Astrocyte of the spinal cord (primary cell): ENCODE measurements at places on chromosomes 6 and 20.

- DNase-seq: no peak
These were observed 4.9 kb downstream of the MTCL3 start for GRCh38 chr6:127514179-127514772.

DNA sequence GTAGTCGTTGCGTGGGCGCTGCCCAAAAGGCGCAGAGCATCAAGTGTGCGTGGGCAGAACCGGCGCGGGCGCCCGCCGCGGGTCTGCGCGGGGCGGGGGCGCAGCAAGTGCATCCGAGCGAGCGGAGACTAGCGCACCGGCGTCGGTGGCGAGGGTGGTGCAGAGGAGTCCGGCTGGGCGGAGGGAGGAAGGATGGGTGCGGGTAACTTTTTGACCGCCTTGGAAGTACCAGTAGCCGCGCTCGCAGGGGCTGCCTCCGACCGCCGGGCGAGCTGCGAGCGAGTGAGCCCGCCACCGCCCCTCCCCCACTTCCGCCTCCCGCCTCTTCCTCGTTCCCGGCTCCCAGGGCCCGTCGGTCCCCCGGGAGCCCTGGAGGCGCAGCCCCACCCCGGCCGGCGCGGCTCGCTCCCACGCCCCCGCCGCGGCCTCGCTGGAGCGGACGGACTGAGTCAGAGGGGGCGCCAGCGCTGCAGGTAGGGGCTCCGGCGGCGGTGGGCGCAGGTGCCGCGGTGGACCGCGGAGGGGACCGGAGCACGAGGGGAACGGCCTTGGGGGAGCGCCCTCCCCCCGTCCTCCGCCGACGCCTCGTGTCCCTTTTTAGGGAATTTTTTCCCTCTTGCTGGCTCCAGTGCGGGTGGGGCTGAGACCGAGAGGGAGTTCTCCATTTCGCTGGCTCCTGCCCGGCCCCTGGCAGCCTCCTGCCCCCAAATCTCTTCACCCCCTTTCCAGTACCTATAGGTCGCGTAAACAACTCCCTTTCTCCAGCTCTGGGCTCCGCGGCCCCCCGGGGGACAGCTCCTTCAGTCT lies 1.6 kb upstream of the DBNDD2 start:
- DNase-seq: peak; percentile 3

DNA sequence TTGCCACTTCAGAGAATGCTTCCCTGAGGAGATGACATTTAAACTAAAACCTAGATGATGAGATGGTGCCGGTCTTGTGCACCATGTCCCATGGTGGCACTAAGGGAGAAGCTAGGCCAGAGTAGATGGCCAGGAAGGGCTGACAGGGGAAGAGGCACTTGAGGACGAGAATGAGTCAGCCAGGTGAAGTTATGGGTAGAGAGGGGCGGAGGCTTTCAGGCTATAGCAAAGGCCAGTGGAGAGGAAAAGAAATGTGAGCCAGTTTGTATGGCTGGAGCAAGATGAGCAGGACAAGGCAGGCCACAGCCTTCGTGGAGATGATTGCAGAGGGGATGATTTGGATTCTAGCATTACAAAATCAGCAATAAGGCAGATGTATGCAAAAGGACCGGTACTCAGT lies 44.7 kb upstream of the ADGRF4 start:
- no peak for DNase-seq

DNA sequence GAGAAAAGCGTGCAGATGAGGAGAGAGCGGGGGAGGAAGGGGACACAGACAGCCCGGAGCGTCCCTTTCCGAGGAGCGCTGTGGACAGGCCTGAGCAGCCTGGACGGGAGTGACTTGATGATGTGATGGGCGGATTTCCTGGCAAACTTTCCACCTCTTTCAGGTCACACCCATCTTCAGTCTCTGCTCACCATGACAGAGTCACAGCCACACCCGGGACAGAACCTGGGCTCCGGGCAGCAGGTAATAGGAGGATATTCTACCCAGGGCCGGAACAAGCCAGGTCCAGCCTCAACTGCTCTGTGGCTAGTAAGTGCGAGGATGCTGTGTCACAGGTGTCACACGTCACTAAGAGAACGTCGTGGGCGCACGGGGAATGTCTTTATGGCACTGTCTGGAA lies 84.3 kb downstream of the THBS2 start:
- no peak for DNase-seq

DNA sequence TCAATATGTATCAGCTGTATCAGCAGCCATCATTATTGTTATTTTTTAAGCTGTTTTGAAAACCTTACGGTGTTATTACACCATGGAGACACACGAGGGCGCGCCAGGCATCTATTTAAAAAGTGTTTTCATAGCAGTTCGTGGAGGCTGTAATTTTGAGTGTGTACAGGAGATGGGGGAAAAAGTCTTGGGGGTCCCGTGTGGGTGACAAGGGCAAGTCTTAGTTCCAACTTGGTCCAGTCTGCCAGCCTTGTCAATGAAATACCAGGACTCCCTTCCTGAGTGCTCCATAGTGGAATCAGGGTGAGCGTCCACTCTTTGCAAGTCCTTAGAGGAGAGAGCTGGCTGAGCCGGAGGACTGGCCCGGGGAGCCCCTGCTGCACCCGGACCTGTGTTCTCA lies 43.3 kb downstream of the SLC2A10 start:
- DNase-seq: peak; percentile 71

- peak; percentile 50 for DNase-seq
These were observed 565.2 kb upstream of the MARCKS start for GRCh38 chr6:113291751-113292445.

- DNase-seq: peak; percentile 73
These were observed 37.1 kb downstream of the CD109 start for GRCh38 chr6:73732845-73733675.

DNA sequence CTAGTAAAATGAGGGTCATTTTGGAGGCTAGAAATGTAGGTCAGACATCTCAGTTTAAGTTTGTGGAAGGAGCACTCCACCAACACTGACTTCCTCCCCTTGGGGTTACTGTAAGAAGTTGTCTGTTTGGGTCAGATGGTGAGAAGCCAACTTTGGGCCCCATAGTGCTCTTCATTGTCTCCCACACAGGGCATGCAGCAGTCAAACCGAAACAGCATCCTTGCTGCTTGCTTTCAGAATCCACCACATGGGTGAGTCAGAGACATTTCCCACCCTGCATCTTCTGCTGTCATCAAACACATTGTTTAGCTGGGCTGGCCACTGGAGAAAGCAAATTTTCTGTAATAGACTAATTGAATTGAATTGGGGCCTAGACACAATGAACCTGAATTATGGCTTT lies 16.8 kb downstream of the IL17F start:
- no peak for DNase-seq

- DNase-seq: no peak
These were observed 7.2 kb downstream of the RIN2 start for GRCh38 chr20:19765266-19765665.

DNA sequence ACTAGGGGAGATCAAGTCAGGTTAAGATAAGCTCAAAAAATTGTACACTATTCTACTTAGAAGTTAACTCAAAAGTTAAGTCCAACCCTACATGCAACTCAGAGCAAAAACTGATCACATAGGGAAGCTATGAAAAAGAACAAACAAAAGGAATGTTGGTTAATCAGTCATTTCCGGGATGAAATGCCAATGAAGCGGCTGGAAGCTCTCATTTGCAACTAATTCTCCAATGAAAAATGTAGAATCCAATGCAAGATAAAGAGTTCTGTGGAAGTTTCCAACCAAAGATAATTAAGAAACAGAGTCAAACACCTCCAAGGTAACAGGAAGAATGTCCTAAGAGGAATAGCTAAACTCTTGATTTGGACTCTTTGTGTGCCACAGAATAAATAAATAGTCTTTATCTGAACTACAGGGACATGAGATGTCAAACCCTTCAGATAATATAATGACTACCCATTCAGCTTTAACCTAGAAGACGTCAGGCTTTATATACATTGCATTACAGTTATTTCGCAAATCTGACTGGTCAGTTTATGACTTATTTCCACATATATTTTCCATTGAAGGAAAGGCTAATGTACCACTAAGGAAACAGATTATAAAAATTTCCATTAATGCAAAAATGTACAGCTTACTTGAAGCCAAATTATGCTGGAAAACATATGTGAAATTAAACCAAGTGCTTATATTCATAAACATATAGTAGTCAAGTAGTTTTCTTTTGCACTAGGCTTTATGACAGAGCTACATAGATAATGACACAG lies 48.0 kb upstream of the DST start:
- peak; percentile 69 for DNase-seq

GRCh38 chr6:111278731-111279130 lies 191.4 kb downstream of the SLC16A10 start:
- DNase-seq: no peak

GRCh38 chr20:49603209-49603627 lies 35.3 kb upstream of the PTGIS start:
- DNase-seq: peak; percentile 36

- DNase-seq: no peak
These were observed 19.9 kb upstream of the POPDC3 start for GRCh38 chr6:105199711-105200110.

DNA sequence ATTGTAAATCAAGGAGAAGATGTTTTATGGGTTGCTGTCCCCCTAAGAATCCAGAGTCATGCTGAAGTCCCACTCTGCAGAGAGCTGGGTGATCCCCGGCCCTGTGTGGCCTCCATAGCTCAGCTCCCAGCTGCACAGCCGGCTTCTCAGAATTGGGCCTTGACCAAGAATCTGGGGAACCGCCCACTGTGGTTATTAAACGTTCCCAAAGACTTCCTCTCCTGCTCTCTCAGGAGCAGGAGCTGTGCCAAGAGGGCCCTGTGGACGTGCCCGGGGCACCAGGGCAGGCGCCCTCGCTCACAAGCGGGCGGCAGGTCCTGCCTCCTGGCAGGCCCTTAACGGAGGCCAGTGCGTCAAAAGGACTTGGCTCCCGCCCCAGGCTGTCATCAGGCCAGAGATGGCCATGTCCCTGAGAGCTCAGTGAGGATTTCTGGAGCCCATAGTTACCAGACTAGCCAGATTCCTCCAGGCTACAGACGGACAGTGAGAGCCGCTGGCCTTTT lies 30.4 kb downstream of the ZC3H12D start:
- DNase-seq: peak; percentile 93

GRCh38 chr6:159832946-159833345 lies 32.9 kb downstream of the PNLDC1 start:
- DNase-seq: no peak

GRCh38 chr6:24093381-24093780 lies 32.6 kb upstream of the NRSN1 start:
- no peak for DNase-seq

DNA sequence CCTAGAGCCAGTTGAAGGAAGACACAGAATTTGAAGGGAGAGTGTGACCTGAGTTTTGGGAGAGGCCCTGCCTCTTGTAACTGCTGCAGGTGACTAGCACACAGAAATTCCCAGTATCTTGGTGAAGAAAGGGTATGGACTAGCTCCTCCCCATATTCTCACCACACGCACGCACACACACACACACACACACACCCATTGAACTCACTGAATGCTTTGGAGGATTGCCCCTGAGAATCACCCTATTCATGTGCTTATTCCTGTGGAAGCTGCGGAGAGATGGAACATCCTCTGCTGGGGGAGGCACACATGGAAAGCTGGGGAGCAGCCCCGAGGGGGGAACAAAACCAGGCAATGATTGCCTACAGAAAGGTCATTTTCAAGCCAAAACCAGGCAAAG lies 6.2 kb upstream of the LMBRD1 start:
- DNase-seq: no peak

DNA sequence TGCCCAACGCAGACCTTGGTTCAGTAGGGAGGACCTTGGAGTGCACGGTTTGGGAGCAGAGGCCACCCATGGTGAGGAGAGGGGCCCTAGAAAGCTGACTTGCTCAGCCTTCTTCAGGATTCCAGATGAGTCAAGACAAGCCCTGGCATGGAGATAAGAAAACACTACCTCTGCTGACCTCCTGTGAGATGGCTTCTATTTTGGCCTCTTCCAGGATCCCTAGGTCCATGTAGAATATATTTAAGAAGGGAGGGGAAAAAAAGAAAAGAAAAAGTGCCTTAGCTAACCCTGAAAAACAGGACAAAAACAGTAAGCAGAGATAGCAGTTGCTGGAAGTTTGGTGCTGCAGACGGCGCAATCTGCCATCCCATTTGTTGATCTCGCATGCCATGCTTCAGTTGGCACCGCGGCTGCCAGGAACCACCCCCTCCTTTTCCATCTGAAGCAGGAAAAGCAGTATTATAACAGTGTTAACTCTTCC lies 100.0 kb downstream of the ARMC2 start:
- no peak for DNase-seq

GRCh38 chr20:54172532-54172855 lies 1.3 kb downstream of the CYP24A1 start:
- DNase-seq: no peak

DNA sequence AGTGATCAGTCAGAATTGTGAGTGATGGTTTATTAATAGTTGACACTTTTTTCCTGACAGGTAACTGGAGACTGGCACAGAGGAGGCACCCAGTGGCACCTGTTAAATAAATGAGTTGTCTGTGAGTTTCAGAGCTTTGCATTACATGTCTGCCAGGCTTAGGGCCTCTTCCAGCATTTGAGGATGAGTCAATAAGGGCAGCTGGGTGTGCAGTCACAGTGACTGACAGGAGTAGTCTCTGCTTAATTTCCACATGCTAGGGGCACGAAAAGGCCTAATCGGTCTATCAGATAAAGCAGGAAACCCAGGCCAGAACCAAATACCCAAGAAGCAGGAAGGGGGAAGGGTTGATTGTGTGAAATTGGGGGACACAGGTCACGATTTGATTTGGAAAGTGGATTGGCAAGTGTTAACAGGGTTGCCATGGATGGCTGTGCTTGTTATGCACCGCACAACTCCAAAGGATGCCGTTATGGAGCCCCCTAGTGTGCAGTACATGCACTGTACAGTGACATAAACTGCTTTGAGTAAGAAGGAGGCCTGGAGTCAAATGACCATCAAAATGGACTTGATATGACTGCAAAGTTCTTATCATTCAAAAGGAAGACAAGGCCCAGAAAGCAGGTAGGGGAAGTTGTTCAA lies 111.9 kb upstream of the GGTLC1 start:
- peak; percentile 33 for DNase-seq

- no peak for DNase-seq
These were observed 145.9 kb downstream of the AIG1 start for GRCh38 chr6:143206550-143206949.

GRCh38 chr6:165668951-165669350 lies 5.9 kb upstream of the PDE10A start:
- DNase-seq: no peak

DNA sequence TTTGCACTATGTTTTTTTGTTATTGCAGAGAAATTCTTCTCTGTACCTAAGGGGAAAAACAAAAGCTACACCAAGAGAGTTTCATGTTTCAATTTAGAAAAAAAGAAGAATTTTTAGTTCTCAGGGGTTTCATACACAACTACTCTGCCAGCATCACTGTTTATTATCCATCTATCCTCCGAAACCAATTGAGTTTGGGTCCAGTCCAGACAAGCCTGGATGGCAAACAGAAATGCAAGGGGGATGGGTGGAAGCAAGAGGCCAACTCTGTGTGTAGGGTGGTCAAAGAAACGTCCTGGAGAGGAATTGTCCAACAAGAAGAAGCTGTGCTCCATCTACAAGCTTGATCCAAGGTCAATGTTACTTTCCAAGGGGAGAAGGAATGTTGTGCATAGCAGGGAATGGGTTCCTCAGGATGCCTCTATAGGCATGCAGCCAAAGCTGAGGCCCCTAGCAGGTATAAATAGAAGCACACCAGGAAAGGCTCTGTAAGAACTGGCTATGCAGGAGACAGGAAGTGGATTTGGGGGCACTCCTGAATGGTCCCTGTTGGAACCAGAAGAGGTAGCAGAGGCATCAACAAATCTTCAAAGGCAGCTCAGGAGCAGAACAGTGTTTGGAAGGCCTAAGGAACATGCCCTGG lies 64.4 kb downstream of the FILIP1 start:
- DNase-seq: no peak
